Fibroblast of upper back skin (primary cell): ENCODE measurements at places on chromosomes 4 and X.

DNA sequence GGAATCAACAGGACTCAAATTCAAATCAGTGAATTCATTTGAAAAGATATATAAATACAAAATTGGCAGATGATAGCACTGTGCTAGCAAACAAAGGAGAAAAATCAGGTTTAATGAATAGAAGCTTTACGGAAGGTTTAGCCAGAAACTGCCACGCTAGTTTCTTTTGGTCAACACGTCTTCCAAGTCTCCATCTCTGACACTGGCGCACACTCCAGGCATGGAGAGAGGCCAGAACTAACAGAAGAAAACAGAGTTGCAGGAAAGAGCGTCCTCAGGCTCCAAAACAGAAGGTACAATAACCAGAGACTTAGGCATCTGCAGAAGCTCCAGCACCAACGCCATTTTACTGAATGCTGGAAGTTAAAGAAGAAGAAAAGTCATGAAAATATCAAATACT is 497.3 kb upstream of the FRG1 start:
- DNase-seq = no peak

- no peak for DNase-seq
These were observed at the start of gene LEF1 for GRCh38 chr4:108168671-108169523. Gene LEF1 (minus strand): TSS chr4:108168932. CDS start chr4:108167767, 1,165 bp downstream.

DNA sequence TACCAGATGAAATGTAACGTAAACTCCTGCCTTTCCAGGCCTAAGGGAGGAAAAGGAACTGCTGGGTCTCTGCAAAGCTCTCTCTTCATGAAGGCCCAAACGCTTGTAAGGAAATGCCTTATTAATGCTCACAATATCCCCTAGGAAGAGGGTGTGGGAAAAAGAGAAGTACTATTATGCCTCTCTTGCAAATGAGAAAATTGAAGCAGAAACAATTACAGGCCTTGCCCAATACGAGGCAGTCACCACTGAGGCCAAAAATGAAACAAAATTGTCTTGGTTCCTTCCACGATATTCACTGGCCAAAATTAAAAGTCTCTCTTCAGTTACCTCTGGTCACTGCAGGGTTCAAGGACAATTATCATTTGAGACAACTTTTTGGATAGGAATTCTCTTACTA is 3.2 kb downstream of the SCARB2 start:
- no peak for DNase-seq

DNA sequence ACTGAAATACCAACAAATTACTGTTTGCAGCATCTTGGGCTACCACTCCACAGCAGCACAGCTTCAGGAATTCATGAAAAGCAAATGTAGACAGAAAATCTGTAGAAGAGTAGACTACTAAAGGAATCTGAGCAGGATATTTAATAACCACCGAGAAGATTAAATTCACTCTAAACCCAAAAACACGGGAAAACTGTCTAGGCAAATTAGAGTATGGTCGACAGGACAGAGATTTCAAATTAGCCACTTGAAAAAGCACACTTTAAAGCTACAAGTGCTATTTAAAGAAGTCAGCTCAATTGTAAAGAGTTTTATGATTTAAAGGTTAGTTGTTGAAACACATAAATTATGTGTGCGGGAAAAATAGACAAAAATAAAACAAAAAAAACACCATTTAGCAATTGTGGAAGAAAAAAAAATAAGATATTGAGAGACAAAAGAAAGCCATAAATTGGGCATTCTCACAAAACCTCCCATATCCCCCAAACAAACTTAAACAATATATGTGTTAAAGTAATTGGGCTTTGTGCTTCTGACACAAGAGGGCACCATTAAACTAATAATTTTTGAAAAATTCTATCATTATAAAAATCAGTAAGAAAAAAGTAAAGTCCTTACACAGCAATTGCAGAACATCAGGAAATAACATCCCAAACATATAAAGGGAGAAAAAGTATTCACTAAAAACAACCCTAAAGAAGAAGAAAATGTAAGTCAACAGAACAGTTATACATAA is 880.8 kb downstream of the TECRL start:
- no peak for DNase-seq

- no peak for DNase-seq
These were observed 32.0 kb upstream of the SGMS2 start for GRCh38 chr4:107792711-107793110.

DNA sequence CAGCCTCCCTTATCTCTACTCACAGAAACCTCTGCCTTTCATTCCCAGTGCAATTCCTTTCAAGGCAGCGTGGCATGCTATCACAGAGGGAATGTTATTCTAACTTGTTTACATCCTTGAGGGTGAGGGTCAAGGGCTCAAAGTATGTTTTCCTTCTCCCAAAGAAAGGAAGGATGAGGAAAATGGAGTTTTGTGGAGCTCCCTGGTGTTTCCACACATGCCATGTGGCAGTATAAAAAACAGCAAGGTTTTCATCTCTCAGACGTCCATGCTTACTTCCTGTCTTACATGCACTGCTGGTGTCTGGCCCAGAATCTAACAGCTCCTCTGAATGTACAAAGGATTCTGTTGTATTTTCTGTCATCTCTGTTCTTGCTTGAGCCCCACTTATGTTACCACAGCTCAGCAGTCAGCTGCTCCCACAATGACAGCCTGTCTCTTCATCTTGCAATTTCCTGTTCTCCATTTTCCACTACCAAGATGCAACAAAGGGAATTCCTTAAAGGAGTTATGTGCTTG is 128.0 kb downstream of the SNCA start:
- peak; percentile 11 for DNase-seq

GRCh38 chr4:97952763-97953162 is 190.5 kb downstream of the STPG2 start:
- DNase-seq = no peak

DNA sequence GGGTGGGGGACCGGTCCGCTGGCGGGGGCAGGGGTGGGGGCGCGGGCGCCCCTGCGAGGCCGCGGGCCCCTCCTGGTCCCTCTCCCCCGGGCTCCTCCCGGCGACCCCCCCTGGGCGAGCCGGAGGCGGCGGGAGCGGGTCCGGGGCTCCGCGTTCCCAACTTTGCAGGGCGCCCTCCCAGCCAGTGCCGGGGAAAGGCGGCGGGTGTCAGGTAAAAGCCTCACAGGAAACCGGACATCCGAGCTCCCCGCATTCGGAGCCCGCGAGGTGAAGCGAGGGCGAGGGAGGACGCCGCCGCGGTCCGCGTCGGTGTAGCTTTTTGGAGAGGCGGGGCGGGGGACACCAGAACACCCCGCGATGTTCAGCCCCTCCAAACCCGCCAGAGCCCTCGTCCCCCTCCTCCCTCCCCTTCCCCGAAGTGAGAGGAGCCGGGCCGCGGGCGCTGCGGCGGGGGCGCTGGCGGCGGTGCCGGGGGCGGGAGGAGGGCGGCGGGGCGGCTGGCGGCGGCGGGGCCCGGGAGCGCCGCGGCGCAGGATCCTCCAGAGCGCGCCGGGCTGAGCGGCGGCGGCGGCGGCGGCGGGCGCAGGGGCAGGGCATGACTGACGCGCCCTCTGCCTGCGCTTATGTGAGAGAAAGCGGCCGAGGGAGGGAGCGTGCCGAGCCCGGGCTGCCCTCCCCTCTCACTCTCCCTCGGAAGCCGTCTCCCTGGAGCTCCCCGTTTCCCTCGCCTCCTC is at the start of gene VEGFC:
VEGFC (minus strand) TSS at position 597 of the 734 bp plus-strand sequence. CDS start 611 bp downstream, outside the sequence.
- DNase-seq = peak; percentile 79

- no peak for DNase-seq
These were observed 5.0 kb upstream of the RNF175 start for GRCh38 chr4:153764601-153765368.

GRCh38 chrX:49292400-49293362 is 10.8 kb upstream of the GAGE10 start:
- no peak for DNase-seq

DNA sequence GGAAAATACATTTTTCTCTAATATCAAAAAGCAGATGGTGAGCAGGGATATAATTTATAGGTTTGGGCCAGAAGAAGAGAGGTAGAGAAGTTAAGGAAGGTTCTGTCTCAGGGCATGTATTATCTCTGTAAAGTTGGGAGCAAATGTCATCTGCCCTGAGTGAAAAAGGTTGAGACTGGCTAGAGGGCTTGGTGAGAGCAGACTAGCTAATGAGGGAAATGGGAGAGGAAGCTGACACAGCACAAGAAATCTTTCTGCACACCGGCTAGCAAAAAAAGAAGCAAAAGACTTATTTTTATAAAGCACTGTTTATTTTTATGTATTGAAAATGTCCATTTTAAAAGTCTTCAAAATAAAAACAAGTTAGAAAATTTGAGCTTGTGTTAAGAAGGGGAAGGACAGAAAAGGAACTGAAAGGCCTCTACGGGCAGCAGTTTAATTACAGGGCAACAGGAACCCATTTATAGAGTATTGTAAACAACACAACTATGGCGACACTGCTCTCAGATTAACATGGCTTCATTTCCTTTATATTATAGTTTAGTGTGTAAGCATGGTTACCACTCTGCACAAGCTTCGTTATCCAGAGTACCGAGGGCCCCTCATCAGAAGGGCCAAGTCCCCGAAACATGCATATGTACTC is 17.4 kb downstream of the CD40LG start:
- no peak for DNase-seq

- DNase-seq = no peak
These were observed 1459.8 kb downstream of the RAPGEF2 start for GRCh38 chr4:160562661-160563060.
